NCI-H1436 treated with DMSO at 0.1 percent for 48 hours (cell line): ENCODE measurements at places on chromosomes 13 and 19.

DNA sequence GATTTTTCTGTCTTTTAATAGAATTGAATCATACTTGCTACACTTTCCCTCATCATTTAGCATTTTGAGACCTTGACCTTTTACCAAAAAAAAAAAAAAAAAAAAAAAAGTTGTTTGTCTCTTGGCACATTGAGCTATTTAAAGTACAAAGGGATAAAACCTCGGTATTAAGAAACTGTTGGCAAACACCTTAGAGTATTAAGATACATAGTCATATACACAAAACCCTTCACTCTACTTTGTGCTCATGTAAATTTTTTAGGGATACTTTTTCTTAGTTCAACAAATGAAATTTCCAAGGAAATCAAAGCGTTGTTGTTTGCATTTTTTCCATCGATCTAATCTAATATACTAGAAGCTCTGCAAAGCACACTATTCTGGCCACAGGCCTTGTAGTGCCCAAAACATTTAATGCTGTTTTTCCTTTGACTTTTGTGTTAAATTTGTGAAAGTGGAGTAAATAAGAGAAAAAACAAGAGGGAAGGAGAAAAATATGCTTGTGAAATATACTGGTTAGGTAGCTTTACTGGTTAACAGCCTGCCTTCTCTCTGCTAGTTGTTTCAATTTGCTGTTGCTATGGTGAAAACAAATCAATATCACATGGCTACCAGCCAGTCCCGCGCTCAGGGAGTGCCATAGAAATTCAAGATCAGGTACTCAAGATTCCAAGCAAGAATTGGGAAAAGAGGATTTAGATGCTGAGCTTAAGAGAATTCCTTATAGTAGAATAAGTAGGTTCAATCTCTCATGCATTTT, 2.6 kb downstream of the MBNL2 start:
- no peak for DNase-seq

DNA sequence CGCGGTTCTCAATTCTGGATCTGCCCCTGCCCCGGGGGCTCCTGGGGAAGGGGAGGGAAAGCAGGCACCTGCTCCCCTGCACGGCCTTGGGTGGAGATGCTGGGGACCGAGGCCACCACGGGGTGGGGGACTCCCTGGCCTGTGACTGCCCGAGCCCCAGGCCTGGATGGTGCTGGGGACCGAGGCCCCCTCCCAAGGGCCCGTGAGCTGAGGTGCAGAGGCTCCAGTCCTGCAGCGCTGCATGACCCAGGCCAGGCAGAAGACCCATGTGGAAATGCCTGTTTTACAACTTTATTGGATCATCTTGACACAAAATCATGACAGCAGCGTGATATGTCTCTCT, 4.0 kb downstream of the IZUMO4 start:
- DNase-seq: no peak

GRCh38 chr13:45718063-45718462, 15.9 kb downstream of the CBY2 start:
- no peak for DNase-seq

DNA sequence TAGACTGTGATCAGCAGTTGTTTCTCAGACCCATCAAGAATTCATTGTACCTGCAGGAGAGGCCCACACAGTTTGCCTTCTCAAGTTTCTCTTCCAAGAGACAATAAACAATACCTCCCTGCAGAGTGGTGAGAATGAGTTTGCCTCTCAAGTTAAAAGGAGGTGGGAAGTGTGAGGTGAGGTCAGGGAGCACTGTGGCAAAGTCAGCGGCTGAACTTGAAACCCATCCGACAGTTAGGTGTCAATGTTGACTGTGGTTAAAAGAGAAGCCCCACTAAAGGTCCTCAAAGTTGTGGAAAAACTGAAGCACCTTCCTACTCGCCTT, 72.9 kb upstream of the TSC22D1 start:
- DNase-seq: no peak

GRCh38 chr19:13122275-13122878, 4.3 kb downstream of the NACC1 start:
- no peak for DNase-seq

- DNase-seq: no peak
Measured at GRCh38 chr19:18291590-18292461, 10.4 kb upstream of the JUND start.

DNA sequence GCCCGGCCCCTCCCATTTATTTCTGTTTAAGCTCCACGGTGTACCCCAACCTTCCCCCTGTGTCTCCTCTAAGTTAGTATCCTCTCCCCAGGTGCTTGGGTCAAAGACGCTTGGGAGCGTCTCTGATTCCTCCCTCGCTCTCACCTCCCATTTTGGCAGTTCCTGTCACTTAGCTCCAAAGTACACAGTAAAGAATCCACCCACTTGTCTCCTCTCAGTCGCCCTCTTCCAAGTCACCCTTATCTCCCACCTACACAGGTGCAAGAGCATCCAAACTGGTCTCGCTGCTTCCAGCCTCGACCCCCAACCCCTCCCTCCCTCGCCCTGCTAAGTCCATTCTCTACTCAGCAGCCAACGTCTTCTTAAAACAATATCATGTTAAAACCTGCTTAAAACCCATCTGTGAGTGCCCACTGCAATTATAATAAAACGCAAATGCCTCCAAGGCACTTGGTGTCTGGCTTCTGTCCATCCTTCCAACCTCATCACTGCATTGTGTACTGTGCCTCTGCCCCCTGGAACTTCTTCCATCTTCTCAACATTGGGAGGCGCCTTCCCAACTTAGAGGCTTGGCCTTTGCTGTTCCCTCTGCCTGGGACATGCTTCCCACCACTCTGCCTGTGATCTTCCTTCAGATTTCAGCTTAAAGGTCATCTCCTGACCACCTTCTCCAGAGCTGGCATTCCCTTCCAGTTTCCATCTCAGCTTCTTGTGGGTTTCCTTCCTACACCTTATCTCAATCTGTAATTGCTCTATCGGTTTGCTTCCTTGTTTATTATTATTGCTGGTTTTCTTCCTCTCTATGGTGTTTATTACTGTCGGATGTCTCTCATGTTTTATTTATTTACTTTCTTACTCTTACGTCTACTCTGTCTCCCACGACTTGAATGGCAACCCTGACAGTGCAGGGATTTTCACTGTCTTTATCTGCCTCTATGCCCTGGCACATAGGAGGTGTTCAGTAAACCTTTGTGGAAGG, 9.5 kb upstream of the KLK14 start:
- no peak for DNase-seq

GRCh38 chr19:41225238-41226052, 6.4 kb downstream of the AXL start:
- no peak for DNase-seq

DNA sequence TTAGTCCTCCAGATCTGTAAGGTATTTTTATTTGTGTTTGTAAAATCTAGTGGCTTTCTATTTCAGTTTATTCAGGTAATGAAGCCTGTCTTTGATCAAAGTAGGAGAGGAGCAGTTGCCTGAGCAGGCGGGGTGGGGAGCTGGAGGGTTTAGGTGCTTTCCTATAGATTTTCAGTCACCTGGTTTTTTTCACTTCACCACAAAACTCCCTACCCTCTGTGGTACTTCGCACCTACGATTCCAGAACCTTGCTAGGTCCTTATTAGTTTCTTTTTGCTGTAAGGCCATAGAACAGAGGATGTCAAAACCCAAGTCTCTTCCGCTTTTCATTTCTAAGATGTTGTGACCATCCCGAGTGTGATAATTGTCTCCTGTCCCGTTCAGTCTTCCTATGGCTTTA, 26.6 kb downstream of the SLAIN1 start:
- DNase-seq: no peak

DNA sequence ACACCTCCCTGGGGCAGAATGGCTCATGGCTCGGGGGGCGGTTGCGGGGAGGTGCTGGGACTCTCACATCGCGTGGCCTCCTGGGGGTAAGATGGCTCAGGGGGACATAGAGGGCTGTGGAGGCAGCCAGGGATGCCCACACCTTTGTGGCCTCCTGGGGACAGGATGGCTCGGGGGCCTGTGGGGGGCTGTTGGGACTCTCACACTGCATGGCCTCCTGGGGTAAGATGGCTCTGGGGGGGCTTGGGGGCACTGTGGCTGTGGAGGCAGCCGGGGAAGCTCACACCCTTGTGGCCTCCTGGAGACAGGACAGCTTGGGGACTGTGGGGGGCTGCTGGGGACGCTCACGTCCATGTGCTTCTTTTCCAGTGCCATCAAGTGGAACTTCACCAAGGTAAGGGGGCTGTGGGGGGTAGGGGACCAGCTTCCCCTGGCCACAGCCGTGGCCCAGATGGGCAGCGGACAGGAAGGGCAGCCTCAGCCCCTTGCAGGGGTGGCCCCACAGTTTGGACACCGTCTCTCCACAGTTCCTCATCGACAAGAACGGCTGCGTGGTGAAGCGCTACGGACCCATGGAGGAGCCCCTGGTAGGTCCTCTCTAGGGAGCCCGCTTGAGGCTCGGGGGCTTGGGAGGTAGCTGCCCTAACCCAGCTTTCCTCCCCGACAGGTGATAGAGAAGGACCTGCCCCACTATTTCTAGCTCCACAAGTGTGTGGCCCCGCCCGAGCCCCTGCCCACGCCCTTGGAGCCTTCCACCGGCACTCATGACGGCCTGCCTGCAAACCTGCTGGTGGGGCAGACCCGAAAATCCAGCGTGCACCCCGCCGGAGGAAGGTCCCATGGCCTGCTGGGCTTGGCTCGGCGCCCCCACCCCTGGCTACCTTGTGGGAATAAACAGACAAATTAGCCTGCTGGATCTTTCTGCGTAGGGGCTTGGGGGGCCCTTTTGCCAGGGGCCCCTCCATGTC, 2.4 kb downstream of the GPX4 start:
- no peak for DNase-seq

DNA sequence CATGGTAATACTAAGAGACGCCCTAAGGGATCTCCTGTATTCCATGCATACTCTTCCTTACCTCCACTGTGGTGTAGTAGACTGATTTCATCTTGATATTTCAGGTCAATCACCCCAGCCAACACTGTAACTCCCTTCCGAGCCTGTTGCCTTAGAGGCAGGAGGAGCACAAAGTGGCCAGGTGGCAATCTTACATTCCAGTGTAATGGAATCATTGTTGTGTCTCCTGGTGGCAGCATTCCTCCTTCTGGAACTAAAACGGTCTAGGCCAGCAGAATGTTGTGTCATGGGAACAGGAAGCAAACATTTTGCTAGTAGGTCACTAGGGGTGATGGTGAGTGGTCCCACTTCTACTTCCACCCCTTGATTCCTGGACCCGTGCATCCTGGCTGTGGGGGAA, 405.7 kb upstream of the SLC10A2 start:
- DNase-seq: no peak

GRCh38 chr19:51124729-51125128, at the start of gene SIGLEC9:
Gene SIGLEC9, plus strand, starts transcription at chr19:51124906. Its CDS starts 69 bp downstream, at chr19:51124975.
- no peak for DNase-seq

DNA sequence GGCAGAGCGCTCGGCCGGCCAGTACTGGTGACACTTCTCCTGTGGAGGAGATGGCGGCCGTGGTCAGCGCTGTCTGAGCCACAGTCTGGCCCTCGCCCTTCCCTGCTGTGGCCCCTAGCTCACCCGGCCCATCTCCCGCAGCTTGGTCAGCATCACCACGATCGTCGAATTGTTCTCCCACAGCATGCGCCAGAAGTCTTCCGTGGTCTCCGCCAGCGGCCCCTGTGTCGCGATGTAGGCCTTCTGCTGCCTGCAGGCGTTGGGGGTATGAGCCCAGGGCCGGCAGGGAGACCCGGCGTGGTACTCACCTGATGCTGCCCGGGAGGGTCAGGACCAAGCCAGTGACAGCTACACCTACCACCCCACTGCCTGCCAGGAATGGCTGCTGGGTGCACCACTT, 130.1 kb downstream of the PTPRS start:
- DNase-seq: no peak

DNA sequence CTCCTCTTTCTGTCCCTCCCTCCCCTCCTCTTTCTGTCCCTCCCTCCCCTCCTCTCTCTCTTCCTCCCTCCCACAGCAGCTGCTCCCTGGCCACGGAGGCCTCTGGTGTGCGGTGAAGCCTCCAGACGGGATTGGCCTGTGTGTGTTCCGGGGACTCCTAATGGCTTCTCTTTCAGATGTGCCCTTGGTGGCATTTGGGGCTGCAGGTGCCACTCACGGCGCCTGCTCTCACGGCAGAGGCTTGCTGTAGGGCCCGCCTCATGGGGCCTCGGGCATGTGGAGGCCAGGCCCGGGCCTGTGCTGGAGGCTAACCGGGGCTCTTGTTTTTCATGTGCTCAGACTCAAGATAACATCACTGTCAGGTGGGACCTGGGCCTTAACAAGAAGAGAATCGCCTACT, 20.9 kb downstream of the UPF1 start:
- DNase-seq: no peak

GRCh38 chr13:97515643-97516042, 81.7 kb downstream of the RAP2A start:
- DNase-seq: no peak
